Bronchial smooth muscle cell (primary cell): ENCODE measurements at places on chromosomes 4 and X. TPM values are rescaled to one million over a fixed set of nuclear protein-coding genes. Genes with fewer than 3 reads are reported as not detected.

ADGRG4 gene
- total RNA-seq = not detected in 2 replicates

ETDB gene
- total RNA-seq = not detected in 2 replicates

LPAR4 gene
- 0.16 and 0.34 TPM in 2 replicates for total RNA-seq

GSTCD gene
- total RNA-seq = 3.9 and 5.2 TPM in 2 replicates

SH3RF1 gene
- total RNA-seq = 12.4 and 16.9 TPM in 2 replicates

RAB39B gene
- total RNA-seq = 1.7 and 2.5 TPM in 2 replicates

RXFP1 gene
- 0.34 and 0.47 TPM in 2 replicates for total RNA-seq

TIGD4 gene
- 0.16 and 0.26 TPM in 2 replicates for total RNA-seq

MAEA gene
- total RNA-seq = 62.9 and 80.3 TPM in 2 replicates

CYLC1 gene
- total RNA-seq = not detected in 2 replicates

SHROOM4 gene
- total RNA-seq = 0.17 and 0.47 TPM in 2 replicates

CD40LG gene
- total RNA-seq = not detected in 2 replicates
